ENCODE measurements at places on chromosomes 7 and 10. TPM values are rescaled to one million over a fixed set of nuclear protein-coding genes. Genes with fewer than 3 reads are reported as not detected.

DNA sequence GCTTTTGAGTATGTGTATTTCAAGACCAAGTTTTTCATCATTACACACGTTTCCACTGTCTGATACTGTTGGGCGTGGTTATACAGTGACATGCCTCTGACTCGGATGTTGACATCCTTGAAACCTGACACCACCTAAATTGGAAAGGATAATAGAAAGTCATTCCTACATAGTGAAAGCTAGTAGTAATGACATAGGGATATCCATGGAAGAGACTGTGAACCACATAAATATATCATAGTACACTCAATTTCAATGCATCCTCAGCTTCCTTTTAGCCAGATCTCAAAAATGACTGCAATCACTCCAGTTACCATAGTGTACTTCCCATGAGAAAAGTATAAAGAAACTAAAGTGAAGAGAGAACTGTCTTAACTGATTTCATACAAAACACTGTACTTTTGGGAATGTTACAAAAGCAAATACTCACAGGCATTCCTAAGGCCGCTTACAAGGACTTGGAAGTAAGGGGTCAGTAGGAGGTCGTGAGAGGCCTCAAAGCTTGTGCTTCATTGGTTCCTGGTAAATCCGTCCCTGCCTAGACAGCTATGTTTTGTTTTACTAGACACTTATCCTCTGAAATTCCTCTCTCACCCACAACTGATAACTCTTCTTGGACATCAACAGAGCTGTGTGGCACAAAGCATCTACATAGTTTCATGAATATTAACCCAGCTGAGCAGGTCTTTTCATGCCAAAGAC, 71.8 kb upstream of the VWDE start:
- no peaks in the 10 kb centered on the region for H3K27me3 ChIP-seq
- H3K4me1 ChIP-seq = no peaks in the 10 kb centered on the region
- DNase-seq = no peak
- H3K36me3 ChIP-seq = no peaks in the 10 kb centered on the region

GRCh38 chr10:113960617-113961181, 83.0 kb upstream of the ADRB1 start:
- H3K4me3 ChIP-seq = no peak overlapping the region
- no peaks in the 10 kb centered on the region for H3K27me3 ChIP-seq
- no peak for DNase-seq
- H3K36me3 ChIP-seq = no peaks in the 10 kb centered on the region
- H3K27ac ChIP-seq = no peak overlapping the region

The TFR2 gene
- total RNA-seq = 276 TPM

The VPS41 gene
- total RNA-seq = 20.0 TPM

The EGR2 gene
- total RNA-seq = 0.17 TPM

GRCh38 chr10:123655751-123656150, 10.4 kb upstream of the GPR26 start:
- no peak for DNase-seq
- peaks cover 6% of the 10 kb centered on the region for H3K27me3 ChIP-seq
- no peak overlapping the region for H3K4me3 ChIP-seq
- no peaks in the 10 kb centered on the region for H3K36me3 ChIP-seq

- no peak overlapping the region for H3K4me3 ChIP-seq
- H3K27ac ChIP-seq = no peak overlapping the region
- no peaks in the 10 kb centered on the region for H3K36me3 ChIP-seq
- H3K27me3 ChIP-seq = no peaks in the 10 kb centered on the region
- no peak for DNase-seq
These were observed 27.3 kb downstream of the SNX10 start for GRCh38 chr7:26318921-26319320.

GRCh38 chr10:20990604-20991003, 93.5 kb upstream of the NEBL start:
- no peak for DNase-seq
- H3K27ac ChIP-seq = no peak overlapping the region
- no peaks in the 10 kb centered on the region for H3K36me3 ChIP-seq
- no peak overlapping the region for H3K4me3 ChIP-seq
- H3K4me1 ChIP-seq = peaks cover 22% of the 10 kb centered on the region
- H3K27me3 ChIP-seq = no peaks in the 10 kb centered on the region

DNA sequence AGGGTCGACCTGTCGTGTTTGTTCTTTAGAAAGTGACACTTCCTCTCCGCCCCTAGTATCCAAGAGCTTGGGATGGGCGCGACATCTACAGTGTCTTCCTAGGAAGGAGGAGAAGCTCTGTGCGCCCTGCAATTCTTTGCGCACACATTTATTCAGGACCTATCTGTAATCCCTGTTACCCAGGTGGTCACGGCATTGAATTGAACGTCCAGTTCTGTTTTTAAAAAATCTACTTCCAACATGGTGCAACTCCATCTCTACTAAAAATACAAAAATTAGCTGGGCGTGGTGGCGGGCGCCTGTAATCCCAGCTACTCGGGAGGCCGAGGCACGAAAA, 606 bp upstream of the LAMB1 start:
- H3K27ac ChIP-seq = no peak overlapping the region
- no peaks in the 10 kb centered on the region for H3K27me3 ChIP-seq
- peaks cover 3% of the 10 kb centered on the region for H3K4me1 ChIP-seq
- no peak overlapping the region for H3K4me3 ChIP-seq

GRCh38 chr7:135704074-135704473, 23.9 kb downstream of the SLC13A4 start:
- H3K4me3 ChIP-seq = no peak overlapping the region
- no peak overlapping the region for H3K27ac ChIP-seq
- no peaks in the 10 kb centered on the region for H3K27me3 ChIP-seq

DNA sequence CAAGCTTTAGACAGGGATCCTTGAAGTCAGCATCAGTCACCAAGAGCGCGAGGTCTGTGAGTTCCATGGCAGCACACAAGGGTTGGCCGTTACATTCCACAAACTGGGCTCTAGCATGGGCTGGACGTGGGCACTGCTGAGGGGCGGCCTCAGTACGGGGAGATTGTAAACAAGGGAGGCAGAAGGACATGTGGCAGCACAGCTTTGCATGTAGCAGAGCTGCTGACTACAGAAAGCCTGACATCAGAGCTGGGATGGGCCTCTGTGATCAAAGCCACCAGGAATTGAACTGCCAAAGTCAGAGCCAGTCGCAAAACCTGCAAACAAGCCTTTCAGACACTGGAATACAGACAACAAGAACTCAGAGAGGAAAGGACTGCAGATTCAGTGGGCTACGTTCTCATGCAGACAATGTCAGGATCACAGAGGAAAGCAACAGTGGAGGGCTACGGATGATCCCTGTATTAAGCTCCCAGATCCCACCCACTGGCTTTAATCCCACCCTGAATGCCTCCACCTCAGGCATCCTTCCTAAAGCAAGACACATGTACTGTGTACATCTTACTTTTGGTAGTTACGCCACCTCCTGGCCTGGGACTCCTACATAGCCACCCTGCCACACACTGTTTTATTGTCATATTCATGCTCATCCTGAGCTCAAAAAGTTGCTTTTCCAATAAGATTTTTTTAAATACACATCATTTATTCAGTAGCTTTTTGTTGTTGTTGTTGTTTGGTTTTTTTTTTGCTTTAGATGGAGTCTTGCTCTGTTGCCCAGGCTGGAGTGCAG, 291.1 kb upstream of the IMMP2L start:
- H3K4me3 ChIP-seq = no peak overlapping the region
- no peaks in the 10 kb centered on the region for H3K27me3 ChIP-seq
- H3K27ac ChIP-seq = no peak overlapping the region
- no peaks in the 10 kb centered on the region for H3K4me1 ChIP-seq
- no peak for DNase-seq
- H3K36me3 ChIP-seq = no peaks in the 10 kb centered on the region

The CNTNAP2 gene
- total RNA-seq = 0.14 TPM

- H3K27me3 ChIP-seq = no peaks in the 10 kb centered on the region
- H3K27ac ChIP-seq = no peak overlapping the region
- no peaks in the 10 kb centered on the region for H3K36me3 ChIP-seq
- DNase-seq = no peak
- no peak overlapping the region for H3K4me3 ChIP-seq
- no peaks in the 10 kb centered on the region for H3K4me1 ChIP-seq
These were observed 335.7 kb upstream of the PHF14 start for GRCh38 chr7:10637991-10638390.

DNA sequence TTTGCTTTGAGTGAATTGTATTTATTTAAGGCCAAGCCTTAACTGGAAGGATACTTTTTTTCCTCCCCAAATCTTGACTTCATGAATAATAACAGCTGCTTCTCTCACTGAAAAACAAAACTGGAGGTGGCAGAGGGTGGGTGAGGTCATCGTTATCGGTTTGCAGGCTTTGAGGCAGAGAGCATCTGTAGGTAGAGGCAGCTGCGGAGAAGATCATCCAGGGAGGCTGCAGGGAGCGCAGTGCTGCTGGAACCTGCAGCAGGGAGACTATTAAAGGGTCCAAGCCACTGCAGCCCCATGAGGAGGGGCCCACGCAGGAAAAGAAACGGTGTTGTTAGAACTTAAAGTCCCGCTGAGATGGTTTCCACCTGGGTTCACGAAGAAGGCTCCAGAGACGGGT, 112.1 kb upstream of the SDK1 start:
- no peaks in the 10 kb centered on the region for H3K4me1 ChIP-seq
- DNase-seq = no peak
- no peaks in the 10 kb centered on the region for H3K36me3 ChIP-seq
- no peaks in the 10 kb centered on the region for H3K27me3 ChIP-seq

DNA sequence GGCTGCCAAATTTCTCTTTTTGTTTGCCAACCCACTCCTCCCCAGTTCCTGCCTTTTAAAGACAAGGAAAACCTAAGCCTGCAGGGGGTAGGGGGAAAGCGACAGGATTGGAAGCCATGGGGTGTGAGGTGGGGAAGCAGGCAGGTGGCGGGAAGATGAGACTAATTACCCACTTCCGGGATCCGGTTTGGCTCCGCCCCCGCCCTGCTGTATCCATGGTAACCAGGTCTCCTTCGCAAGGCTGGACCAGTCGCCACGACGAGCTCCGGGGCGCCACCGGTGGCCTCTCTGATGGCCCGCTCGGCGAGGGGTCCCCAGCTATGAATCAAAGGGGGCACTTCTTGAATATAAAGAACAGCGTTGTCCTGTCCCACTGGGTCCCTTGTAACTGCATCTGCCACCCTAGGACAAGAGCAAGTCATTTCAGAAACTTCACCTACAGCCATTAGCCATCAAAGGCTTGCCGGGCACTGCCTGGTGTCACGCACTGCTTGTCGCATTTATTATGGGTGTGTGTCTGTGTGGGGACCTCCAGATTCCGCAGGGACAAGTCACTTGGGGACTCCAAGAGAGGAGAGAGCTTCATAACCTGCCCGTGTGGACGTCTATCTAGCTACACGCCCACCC, 55.4 kb upstream of the LMTK2 start:
- H3K36me3 ChIP-seq = no peaks in the 10 kb centered on the region
- no peak overlapping the region for H3K4me3 ChIP-seq
- H3K4me1 ChIP-seq = no peaks in the 10 kb centered on the region

- H3K4me3 ChIP-seq = no peak overlapping the region
- H3K27ac ChIP-seq = no peak overlapping the region
- peaks cover 13% of the 10 kb centered on the region for H3K36me3 ChIP-seq
- no peaks in the 10 kb centered on the region for H3K27me3 ChIP-seq
- H3K4me1 ChIP-seq = peaks cover 6% of the 10 kb centered on the region
These were observed 3.2 kb upstream of the MRPS24 start for GRCh38 chr7:43872406-43873110.

- DNase-seq = no peak
- H3K4me3 ChIP-seq = no peak overlapping the region
- H3K36me3 ChIP-seq = no peaks in the 10 kb centered on the region
- no peaks in the 10 kb centered on the region for H3K27me3 ChIP-seq
- no peak overlapping the region for H3K27ac ChIP-seq
These were observed 1.3 kb upstream of the CLDN4 start for GRCh38 chr7:73829505-73829904.

DNA sequence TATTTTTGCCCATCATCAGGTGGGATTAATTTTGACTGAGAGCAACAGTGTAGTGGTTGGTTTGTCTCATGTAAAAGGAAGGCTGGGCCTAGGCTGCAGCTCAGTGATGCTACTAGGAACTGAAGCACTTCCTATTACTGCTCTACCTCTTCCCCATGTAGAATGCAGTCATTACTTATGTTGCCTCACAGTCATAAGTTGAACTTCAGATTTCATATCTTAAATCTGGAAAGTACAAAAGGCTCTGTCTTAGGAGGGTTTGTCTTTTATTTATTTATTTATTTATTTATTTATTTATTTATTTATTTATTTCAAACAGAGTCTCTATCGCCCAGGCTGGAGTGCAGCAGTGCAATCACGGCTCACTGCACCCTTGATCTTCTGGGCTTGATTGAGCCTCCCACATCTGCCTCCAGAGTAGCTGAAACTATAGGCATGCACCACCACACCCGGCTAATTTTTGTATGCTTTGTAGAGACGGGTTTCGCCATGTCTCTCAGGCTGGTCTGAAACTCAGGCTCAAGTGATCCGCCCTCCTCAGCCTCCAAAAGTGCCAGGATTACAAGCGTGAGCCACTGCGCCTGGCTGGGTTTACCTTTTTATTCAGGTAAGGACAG, 721.7 kb upstream of the GALNT17 start:
- H3K36me3 ChIP-seq = no peaks in the 10 kb centered on the region
- H3K4me3 ChIP-seq = no peak overlapping the region
- no peaks in the 10 kb centered on the region for H3K27me3 ChIP-seq
- H3K27ac ChIP-seq = no peak overlapping the region
- no peak for DNase-seq

DNA sequence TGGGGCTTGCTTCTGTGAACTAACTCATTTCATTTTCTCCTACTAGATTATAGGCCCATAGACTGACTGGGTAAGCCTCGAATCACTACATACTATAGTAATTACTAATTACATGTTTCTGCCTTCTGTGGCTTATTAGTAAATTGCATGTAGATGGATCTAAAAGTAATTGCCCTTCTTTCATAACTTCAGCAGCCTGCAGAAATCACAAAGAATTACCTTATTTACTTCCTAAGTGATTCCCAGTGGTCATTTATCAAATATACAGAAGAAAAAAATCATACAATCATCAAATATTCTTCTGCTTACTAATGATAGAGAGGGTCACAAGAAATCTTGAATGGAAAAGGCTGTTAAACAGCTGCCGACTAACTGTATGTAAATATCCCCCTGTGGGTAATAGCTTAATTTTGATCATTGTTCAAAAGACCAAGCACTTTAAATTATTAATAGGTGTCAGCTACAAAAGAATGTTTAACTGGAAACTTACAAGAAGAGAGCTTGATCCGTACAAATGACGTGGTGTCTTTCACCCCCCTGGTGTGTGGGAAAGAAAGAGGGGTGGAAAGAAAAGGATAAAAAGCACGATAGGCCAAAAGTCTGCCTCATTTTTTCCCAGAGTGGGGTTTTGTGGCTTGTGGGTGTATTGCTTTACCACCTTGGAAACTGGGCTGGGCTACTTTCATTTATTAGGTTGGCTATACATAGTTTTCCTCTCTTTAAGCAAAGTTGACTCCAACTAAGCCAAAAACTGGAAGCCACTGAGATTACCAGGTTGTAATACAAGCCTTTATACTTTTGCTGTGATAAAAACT, 361.8 kb upstream of the ZMIZ1 start:
- H3K36me3 ChIP-seq = no peaks in the 10 kb centered on the region
- no peaks in the 10 kb centered on the region for H3K4me1 ChIP-seq
- H3K27me3 ChIP-seq = no peaks in the 10 kb centered on the region
- DNase-seq = no peak
- no peak overlapping the region for H3K27ac ChIP-seq
- no peak overlapping the region for H3K4me3 ChIP-seq

GRCh38 chr7:91239772-91240171, 24.5 kb upstream of the FZD1 start:
- no peaks in the 10 kb centered on the region for H3K27me3 ChIP-seq
- H3K4me3 ChIP-seq = no peak overlapping the region
- no peak for DNase-seq
- H3K36me3 ChIP-seq = no peaks in the 10 kb centered on the region

GRCh38 chr7:98278936-98279335, 2.5 kb upstream of the BRI3 start:
- H3K27ac ChIP-seq = no peak overlapping the region
- DNase-seq = no peak
- H3K27me3 ChIP-seq = no peaks in the 10 kb centered on the region
- H3K36me3 ChIP-seq = no peaks in the 10 kb centered on the region
- H3K4me3 ChIP-seq = no peak overlapping the region

Measured in liver (tissue), 10 donors.